ENCODE measurements at places on chromosomes 2 and 18. TPM values are rescaled to one million over a fixed set of nuclear protein-coding genes. Genes with fewer than 3 reads are reported as not detected.

GRCh38 chr18:45749918-45750689 lies 26.1 kb downstream of the SLC14A1 start:
- H3K4me3 ChIP-seq, result no peak overlapping the region
- no peak for DNase-seq
- no peaks in the 10 kb centered on the region for H3K4me1 ChIP-seq
- no peaks in the 10 kb centered on the region for H3K36me3 ChIP-seq
- no peaks in the 10 kb centered on the region for H3K27me3 ChIP-seq
- H3K27ac ChIP-seq, result no peak overlapping the region

DNA sequence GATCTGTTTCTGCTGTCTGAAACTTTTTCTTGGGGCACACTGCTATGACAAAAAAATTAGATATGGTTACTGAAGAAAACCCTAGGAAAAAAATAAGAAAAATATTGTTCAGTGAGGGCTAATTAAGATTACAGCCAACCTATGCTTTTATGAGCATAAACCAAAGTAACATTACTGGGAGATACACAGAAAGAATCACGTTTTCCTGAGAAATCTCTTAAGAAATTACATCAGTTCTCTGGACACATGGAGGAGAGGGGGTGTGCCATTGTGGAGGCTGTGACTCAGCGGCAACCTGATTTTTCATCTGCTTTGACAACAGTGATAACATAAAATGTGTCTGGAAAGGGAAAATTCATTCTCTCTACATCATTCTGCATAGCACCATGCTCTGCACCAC lies 13.4 kb upstream of the NMI start:
- H3K4me3 ChIP-seq, result no peak overlapping the region
- H3K4me1 ChIP-seq, result no peaks in the 10 kb centered on the region
- no peak for DNase-seq
- H3K27ac ChIP-seq, result no peak overlapping the region
- no peaks in the 10 kb centered on the region for H3K36me3 ChIP-seq

- no peaks in the 10 kb centered on the region for H3K4me1 ChIP-seq
- H3K27me3 ChIP-seq, result no peaks in the 10 kb centered on the region
- DNase-seq, result no peak
These were observed 299.3 kb downstream of the CCDC85A start for GRCh38 chr2:56483081-56483480.

GRCh38 chr2:220077488-220077887 lies 450.1 kb downstream of the SLC4A3 start:
- no peak overlapping the region for H3K27ac ChIP-seq
- H3K36me3 ChIP-seq, result no peaks in the 10 kb centered on the region
- H3K4me3 ChIP-seq, result no peak overlapping the region
- H3K27me3 ChIP-seq, result no peaks in the 10 kb centered on the region
- DNase-seq, result no peak
- no peaks in the 10 kb centered on the region for H3K4me1 ChIP-seq

- H3K27me3 ChIP-seq, result no peaks in the 10 kb centered on the region
- no peak for DNase-seq
- no peaks in the 10 kb centered on the region for H3K4me1 ChIP-seq
- no peak overlapping the region for H3K4me3 ChIP-seq
- H3K36me3 ChIP-seq, result no peaks in the 10 kb centered on the region
These were observed 67.8 kb downstream of the VSNL1 start for GRCh38 chr2:17608251-17608650.

DNA sequence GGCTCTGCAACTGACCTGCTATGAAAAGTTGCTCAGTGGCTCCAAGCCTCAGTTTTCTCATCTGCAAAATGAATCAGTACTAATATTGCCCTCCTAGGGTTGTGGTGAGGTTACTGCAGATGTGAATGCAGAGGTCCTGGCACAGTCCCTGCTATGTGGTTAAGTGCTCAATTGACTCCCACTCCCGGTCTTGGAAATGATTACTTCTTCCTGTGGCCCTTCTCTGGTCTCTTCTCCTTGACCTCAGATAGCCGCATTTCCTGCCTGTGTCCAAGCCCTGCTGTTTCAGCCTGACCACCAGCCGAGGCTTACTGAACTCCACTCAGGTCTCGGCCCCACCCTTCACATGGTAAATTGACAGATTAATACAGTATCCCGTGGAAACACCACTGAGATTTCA lies 26.3 kb downstream of the CNGA3 start:
- no peak for DNase-seq
- H3K27me3 ChIP-seq, result no peaks in the 10 kb centered on the region
- no peak overlapping the region for H3K27ac ChIP-seq

DNA sequence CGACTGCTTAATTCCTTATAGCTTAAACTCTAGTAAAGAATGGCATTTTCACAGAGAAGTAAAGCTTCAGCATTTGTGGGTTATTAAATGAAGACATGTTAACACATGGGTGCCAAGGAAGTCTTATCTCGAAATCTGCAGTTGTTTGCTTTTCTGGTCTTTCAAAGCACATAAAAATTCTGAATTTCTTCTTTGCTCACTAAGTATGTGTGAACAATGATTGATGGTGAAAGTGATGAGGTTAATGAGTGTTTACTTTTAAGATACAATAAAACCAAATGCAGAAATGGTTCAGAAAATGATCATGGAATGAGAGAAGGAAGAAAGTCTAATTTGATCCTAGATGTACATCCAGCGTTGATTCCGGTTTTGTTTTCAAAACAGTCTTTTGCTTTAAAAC lies 234.6 kb upstream of the RAB12 start:
- H3K27ac ChIP-seq, result no peak overlapping the region
- H3K4me3 ChIP-seq, result no peak overlapping the region
- no peaks in the 10 kb centered on the region for H3K27me3 ChIP-seq
- DNase-seq, result no peak

DNA sequence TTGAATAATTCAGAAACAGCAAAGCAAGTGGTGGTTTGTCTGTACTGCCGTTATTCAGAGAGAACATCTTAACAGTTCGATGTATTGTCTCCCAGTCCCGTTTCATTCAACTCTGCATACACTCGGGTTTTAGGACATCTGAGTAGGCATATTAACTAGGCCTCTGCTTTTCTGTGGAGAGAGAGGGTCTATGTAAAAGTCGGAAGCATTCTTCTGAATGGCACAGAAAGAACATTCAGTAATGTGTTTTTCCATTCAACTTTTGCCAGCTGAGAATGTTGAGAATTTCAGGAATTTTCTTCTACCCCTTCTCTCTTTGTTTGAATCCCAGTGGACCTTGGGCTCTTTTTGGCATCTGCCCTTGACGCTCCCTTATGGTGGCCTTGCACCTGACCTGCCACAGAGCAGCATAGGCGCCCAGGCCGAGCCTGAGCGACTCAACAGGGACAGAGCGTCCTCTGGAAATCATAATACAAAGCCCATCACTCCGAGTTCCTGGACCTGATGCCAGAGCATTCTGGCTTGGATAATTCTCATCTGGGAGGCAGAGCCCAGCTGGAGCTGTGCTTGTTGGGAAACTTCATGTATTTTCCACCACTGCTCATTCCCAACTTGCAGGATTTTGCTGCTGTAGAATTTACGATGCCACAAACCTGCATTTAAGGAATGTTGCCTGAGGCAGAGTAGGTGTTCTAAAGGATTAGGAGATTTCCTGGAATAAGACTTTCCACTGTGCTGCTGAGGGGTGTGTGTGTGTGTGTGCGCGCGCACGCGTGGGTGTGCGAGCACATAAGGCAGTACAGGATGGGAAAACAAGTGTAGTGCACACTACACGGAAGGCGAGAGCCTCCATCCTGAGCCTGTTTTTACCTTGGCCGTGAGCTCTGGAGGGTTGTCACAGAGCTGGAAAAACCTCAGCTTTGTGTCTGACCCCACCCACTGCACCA lies 77.2 kb upstream of the TXNDC2 start:
- peak overlapping the region; percentile 27 for H3K27ac ChIP-seq
- no peaks in the 10 kb centered on the region for H3K36me3 ChIP-seq
- no peak overlapping the region for H3K4me3 ChIP-seq
- H3K27me3 ChIP-seq, result no peaks in the 10 kb centered on the region
- no peak for DNase-seq

GRCh38 chr2:181891966-181892798 lies 652 bp downstream of the ITPRID2 start:
- H3K4me3 ChIP-seq, result peak overlapping the region; percentile 72
- no peaks in the 10 kb centered on the region for H3K27me3 ChIP-seq
- peak; percentile 57 for DNase-seq
- H3K36me3 ChIP-seq, result no peaks in the 10 kb centered on the region
- no peaks in the 10 kb centered on the region for H3K4me1 ChIP-seq
- H3K27ac ChIP-seq, result peak overlapping the region; percentile 90

GRCh38 chr2:74458938-74459363 lies 713 bp downstream of the WBP1 start:
- peaks cover 19% of the 10 kb centered on the region for H3K4me1 ChIP-seq
- H3K36me3 ChIP-seq, result no peaks in the 10 kb centered on the region
- no peak for DNase-seq
- H3K27ac ChIP-seq, result peak overlapping the region; percentile 79
- H3K27me3 ChIP-seq, result no peaks in the 10 kb centered on the region

GRCh38 chr2:66577321-66578053 lies 142.6 kb downstream of the MEIS1 start:
- H3K4me3 ChIP-seq, result peak overlapping the region; percentile 54
- H3K4me1 ChIP-seq, result no peaks in the 10 kb centered on the region
- peak overlapping the region; percentile 94 for H3K27ac ChIP-seq
- no peaks in the 10 kb centered on the region for H3K36me3 ChIP-seq

KCNK3 gene
- 7.8 TPM for total RNA-seq

GRCh38 chr2:99880148-99880963 lies 262.0 kb downstream of the AFF3 start:
- no peaks in the 10 kb centered on the region for H3K36me3 ChIP-seq
- DNase-seq, result no peak
- no peak overlapping the region for H3K4me3 ChIP-seq

SERPINB4 gene
- total RNA-seq, result not detected

- no peaks in the 10 kb centered on the region for H3K4me1 ChIP-seq
- H3K27ac ChIP-seq, result no peak overlapping the region
- H3K27me3 ChIP-seq, result no peaks in the 10 kb centered on the region
- no peaks in the 10 kb centered on the region for H3K36me3 ChIP-seq
These were observed 116.9 kb downstream of the TGIF1 start for GRCh38 chr18:3566851-3567250.

DNA sequence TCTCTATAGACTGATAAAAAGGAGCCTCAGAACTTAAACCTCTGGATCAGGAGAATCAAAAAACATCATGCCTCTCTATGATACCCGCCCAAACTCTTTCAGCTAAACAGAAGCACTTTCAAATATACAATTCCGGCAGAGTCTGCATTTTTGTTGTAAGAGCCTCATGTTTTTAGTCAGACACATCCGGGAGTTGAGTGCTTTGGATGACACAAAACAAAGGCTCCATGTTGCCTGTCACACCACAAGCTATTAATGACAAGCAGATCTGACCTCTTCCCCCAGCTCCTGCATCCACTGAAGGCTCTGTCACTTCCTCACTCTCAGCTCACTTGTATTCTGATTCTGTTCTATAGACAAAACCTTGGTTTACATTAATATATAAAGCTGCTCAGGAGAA lies 33.2 kb downstream of the SLC38A11 start:
- no peak overlapping the region for H3K27ac ChIP-seq
- H3K36me3 ChIP-seq, result no peaks in the 10 kb centered on the region
- no peak for DNase-seq
- no peaks in the 10 kb centered on the region for H3K27me3 ChIP-seq
- H3K4me3 ChIP-seq, result no peak overlapping the region

CCDC85A gene
- total RNA-seq, result 4.7 TPM

- H3K27me3 ChIP-seq, result no peaks in the 10 kb centered on the region
- no peak overlapping the region for H3K4me3 ChIP-seq
- no peaks in the 10 kb centered on the region for H3K36me3 ChIP-seq
These were observed 2.6 kb upstream of the WDFY1 start for GRCh38 chr2:223947711-223948205.

DNA sequence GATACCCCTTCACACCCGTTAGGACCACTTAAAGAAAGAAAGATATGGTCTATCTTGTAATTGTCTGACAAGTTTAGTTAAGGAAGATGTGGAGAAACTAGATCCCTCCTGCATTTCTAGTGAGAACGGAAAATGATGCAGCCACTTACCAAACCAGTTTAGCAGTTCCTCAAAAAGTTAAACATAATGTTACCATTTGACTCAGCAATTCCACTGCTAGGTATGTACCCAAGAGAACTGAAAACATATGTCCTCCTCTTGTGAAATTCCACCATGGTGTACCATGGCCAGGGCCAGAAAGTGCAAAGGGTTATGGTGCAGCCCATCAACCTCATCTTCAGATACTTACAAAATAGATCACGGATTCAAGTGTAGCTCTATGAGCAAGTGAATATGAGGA lies 79.0 kb upstream of the ID2 start:
- no peaks in the 10 kb centered on the region for H3K27me3 ChIP-seq
- H3K27ac ChIP-seq, result no peak overlapping the region
- no peak for DNase-seq
- no peaks in the 10 kb centered on the region for H3K4me1 ChIP-seq

DNA sequence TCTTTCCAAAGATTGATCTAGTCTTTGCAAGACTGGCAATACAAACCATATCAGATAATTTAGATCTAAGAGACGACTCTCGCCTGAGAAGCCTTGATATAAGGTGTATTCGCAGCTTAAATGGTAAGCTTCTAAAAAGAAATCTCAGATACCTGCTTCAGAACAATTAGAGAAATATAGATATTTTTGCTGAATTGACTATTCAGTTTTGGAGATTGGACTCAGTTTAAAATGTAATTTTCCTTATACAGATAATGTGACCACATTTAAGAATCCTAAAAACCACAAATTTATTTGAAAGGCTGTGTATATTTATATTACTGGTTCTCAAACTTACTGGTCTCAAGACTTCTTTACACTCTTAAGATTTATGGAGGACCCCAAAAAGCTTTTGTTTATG lies 15.4 kb downstream of the PAPOLG start:
- DNase-seq, result no peak
- no peaks in the 10 kb centered on the region for H3K27me3 ChIP-seq
- H3K27ac ChIP-seq, result no peak overlapping the region
- H3K4me1 ChIP-seq, result no peaks in the 10 kb centered on the region

GRCh38 chr2:218002845-218003180 lies at the start of gene TNS1:
Gene TNS1, minus strand, starts transcription at chr2:218002995. Its CDS starts 123 bp downstream, at chr2:218002872.
- H3K4me3 ChIP-seq, result peak within 1 kb of the TSS; percentile 63
- DNase-seq, result peak; percentile 70
- H3K36me3 ChIP-seq, result no peaks in the 10 kb centered on the region
- peaks cover 14% of the 10 kb centered on the region for H3K4me1 ChIP-seq
- H3K27me3 ChIP-seq, result no peaks in the 10 kb centered on the region

GRCh38 chr2:127174136-127174535 lies 46.0 kb downstream of the CYP27C1 start:
- peaks cover 7% of the 10 kb centered on the region for H3K4me1 ChIP-seq
- H3K27me3 ChIP-seq, result no peaks in the 10 kb centered on the region
- peak overlapping the region; percentile 87 for H3K27ac ChIP-seq
- no peaks in the 10 kb centered on the region for H3K36me3 ChIP-seq
- H3K4me3 ChIP-seq, result no peak overlapping the region

CHRND gene
- not detected for total RNA-seq

AQP12A gene
- not detected for total RNA-seq

GRCh38 chr18:37252854-37253393 lies 312.7 kb downstream of the CELF4 start:
- no peak overlapping the region for H3K27ac ChIP-seq
- H3K36me3 ChIP-seq, result no peaks in the 10 kb centered on the region
- no peak for DNase-seq
- no peak overlapping the region for H3K4me3 ChIP-seq
- no peaks in the 10 kb centered on the region for H3K27me3 ChIP-seq

All from uterus (tissue), 4 donors.